ENCODE measurements at places on chromosomes 11 and 22.

DNA sequence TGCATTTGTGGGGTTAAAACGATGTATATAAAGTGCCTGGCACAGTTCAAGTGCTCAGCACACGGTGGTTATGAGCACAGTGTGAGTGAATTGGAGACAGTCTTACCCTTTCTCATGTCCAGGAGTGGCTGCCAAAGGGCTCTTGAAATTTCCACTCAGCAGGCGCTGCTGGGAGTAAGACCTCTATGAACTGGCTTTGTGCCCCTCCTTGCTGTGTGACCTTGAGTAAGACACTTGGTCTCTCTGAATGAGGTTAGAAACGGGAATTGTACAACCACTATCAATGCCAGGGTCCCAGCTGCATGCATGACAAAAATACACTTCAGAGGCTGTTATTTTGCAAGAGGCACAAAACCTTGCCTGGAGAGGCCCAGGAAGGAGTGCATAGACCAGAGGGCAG, 86.6 kb downstream of the TSPAN18 start:
- no peak for DNase-seq

- no peak for DNase-seq
Measured at GRCh38 chr11:16773981-16774935, 35.8 kb downstream of the C11orf58 start.

DNA sequence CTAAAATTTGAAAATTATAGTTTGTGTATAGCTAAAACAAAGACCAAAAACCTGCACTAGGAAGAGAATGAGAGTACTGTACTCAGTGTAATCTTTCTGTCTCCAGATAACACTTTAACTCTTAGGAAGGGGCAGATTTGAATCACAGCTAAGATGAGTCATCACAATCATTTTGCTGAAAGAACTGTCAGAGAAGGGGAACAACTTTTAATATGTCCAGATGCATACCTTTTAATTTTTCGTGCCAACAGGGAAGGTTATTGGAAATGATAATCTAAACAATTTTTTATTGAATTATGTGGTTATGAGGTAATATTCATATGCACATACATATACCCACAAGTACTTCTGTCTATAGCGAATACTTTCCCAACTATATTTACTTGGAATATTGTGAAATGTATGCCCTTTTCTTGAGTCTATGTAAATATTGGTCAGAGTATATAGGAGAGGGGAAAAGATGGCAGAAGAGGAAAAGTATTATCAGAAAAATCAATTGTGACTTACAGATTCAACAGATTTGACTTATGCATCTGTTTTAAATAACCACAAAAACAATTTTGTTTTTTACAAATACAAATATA, 51.1 kb upstream of the MUC15 start:
- no peak for DNase-seq

GRCh38 chr22:41816241-41816640, 15.8 kb downstream of the CCDC134 start:
- DNase-seq: no peak

- no peak for DNase-seq
Measured at GRCh38 chr22:40200795-40201530, 23.2 kb downstream of the TNRC6B start.
